Esophagus squamous epithelium (tissue), 5 donors: ENCODE measurements at places on chromosomes 3 and 15.

- DNase-seq, result no peak
These were observed 9.2 kb downstream of the ARF4 start for GRCh38 chr3:57587905-57588304.

DNA sequence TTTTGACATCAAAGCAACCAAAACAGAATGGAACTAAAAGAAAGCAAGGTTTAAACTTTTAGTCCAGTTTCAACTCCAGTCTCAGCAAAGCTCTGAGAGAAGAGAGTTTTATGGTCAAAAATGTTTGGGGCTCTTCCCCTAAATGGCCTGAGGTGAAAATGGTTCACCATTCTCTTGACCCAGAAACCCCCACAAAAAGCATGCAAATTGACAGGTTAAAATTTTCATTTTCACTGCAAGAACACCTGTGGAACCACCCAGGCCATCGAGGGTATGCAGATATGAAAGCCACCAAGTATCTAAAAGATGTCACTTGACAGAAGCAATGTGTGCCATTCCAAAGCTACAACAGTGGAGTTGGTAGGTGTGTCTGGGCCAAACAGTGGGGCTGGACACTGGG lies 195.0 kb downstream of the MAGI1 start:
- DNase-seq, result no peak

- DNase-seq, result no peak
These were observed 22.9 kb upstream of the SLC4A7 start for GRCh38 chr3:27507111-27507510.

- DNase-seq, result no peak
These were observed 1.8 kb upstream of the ZNF385D start for GRCh38 chr3:21752749-21753347.
